Activated CD4-positive, alpha-beta memory T cell treated with anti-CD3 and anti-CD28 coated beads, Interleukin-2, amount 10 ng/mL, durations not matched to agents 7 days and 5 days (primary cell): ENCODE measurements at places on chromosomes 3 and 15.

DNA sequence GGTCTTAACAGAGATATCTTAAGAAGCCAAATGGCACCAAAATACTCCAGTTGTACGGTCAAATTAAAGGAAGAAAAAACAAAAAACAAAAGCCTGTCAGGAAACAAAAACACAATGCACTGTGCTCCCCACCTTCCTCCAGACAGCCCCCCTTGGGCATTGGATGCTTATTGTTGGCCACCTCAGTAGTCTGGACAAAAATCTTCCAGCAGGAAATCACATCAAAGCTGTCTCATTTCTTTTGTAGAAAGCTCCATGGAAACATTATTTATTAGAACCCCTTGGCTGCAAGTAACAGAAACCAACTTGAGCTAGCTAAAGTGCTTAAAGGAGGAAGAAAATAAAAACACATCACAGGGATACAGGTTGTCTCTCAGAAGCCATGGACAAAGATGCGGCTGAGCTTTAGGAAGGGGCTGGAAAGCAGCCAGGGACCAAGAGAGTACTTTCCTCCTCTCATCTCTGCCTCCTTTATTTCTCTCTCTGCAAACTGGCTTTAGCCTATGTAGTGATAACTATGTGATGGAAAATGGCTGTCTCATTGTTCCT is 651.5 kb upstream of the ADAMTS9 start:
- no peaks in the 10 kb centered on the region for H3K36me3 ChIP-seq
- H3K27ac ChIP-seq: no peak overlapping the region
- no peaks in the 10 kb centered on the region for H3K27me3 ChIP-seq

- H3K4me3 ChIP-seq: peak overlapping the region; percentile 84
- H3K27me3 ChIP-seq: no peaks in the 10 kb centered on the region
- peak overlapping the region; percentile 91 for H3K27ac ChIP-seq
- DNase-seq: no peak
Observed at GRCh38 chr3:112561484-112561733, 353 bp downstream of the ATG3 start.

DNA sequence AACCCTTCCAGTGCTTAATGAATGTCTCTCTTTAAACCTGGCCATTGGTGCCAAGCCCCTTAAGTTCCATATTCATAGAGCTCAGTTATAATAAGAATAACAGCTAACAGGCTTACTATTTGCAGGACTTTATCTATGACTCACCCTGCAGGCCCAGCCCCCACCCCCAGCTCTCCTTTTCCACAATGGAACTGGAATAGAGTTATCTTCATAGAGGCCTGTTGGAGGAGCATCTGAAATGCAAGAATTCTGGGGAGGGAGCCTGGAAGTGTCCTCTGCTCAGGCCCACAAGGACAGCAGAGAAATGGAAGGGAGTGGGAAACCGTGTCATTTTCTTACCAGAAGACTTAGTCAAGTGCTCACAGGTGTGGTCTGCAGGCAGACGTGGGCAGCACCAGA is 52.8 kb downstream of the SEMA5B start:
- peak overlapping the region; percentile 53 for H3K27ac ChIP-seq
- H3K4me1 ChIP-seq: peaks cover 41% of the 10 kb centered on the region
- H3K36me3 ChIP-seq: no peaks in the 10 kb centered on the region
- H3K4me3 ChIP-seq: peak overlapping the region; percentile 54

- peaks cover 64% of the 10 kb centered on the region for H3K4me1 ChIP-seq
- no peak overlapping the region for H3K27ac ChIP-seq
- DNase-seq: no peak
- no peaks in the 10 kb centered on the region for H3K27me3 ChIP-seq
- peaks cover 33% of the 10 kb centered on the region for H3K36me3 ChIP-seq
Observed at GRCh38 chr3:101781166-101781565, 2.2 kb downstream of the NXPE3 start.

- DNase-seq: no peak
- H3K4me1 ChIP-seq: no peaks in the 10 kb centered on the region
- H3K36me3 ChIP-seq: no peaks in the 10 kb centered on the region
- H3K4me3 ChIP-seq: no peak overlapping the region
Observed at GRCh38 chr15:62618846-62619504, 423.6 kb upstream of the TPM1 start.

- no peak overlapping the region for H3K27ac ChIP-seq
- no peak for DNase-seq
- H3K4me1 ChIP-seq: peaks cover 4% of the 10 kb centered on the region
- H3K36me3 ChIP-seq: no peaks in the 10 kb centered on the region
Observed at GRCh38 chr3:12120374-12121140, 38.2 kb downstream of the TIMP4 start.

- no peak for DNase-seq
- H3K4me3 ChIP-seq: no peak overlapping the region
- no peak overlapping the region for H3K27ac ChIP-seq
- H3K27me3 ChIP-seq: no peaks in the 10 kb centered on the region
- H3K36me3 ChIP-seq: no peaks in the 10 kb centered on the region
Observed at GRCh38 chr3:7709376-7710082, 792.1 kb upstream of the LMCD1 start.

DNA sequence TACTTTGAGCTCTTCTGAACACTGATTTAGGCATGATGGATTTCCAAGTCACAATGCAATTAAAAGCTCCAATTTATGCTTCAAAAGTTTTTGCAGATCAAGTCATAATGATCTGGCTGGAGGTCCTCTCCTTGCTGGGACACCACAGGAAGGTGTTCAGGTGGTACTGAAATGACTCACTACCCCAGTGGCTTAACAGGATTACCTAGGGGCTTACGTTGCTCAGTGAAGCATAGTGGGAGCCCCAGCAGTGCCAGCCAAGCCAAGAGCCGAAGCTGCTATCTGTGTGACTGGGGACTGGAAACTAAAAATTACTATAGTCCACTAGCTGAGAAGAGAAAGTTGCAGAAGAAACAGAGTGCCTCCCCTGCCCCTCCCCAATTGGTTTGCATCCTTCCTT is 110.1 kb upstream of the LPP start:
- peaks cover 5% of the 10 kb centered on the region for H3K27me3 ChIP-seq
- H3K36me3 ChIP-seq: no peaks in the 10 kb centered on the region
- H3K27ac ChIP-seq: no peak overlapping the region
- DNase-seq: peak; percentile 24
- no peak overlapping the region for H3K4me3 ChIP-seq
- peaks cover 30% of the 10 kb centered on the region for H3K4me1 ChIP-seq

DNA sequence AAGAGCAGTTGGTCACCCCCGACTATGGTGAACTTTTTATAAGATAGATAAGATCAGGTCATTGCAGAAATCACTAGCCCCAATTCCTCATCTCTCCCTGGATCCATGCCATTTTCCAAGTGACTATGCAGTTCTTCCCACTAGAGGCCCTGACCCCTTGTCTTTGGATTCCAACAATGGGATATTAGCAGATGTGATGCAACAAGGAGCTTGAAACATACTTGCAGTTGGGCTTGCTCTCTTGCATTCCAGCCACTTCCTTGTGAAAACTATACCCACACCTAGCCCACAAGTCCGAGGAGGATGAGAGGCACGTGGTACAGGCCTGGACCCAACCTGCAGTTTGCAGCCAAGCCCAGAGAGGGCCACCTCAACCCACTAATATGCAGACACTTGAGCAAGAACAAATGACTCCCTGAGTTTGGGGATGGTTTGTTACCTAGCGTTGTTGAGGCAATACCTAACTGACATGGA is 60.6 kb downstream of the SUCLG2 start:
- H3K4me1 ChIP-seq: peaks cover 10% of the 10 kb centered on the region
- no peaks in the 10 kb centered on the region for H3K27me3 ChIP-seq
- no peak overlapping the region for H3K4me3 ChIP-seq
- H3K36me3 ChIP-seq: peaks cover 41% of the 10 kb centered on the region
- no peak overlapping the region for H3K27ac ChIP-seq

- H3K4me3 ChIP-seq: no peak overlapping the region
- DNase-seq: no peak
- no peak overlapping the region for H3K27ac ChIP-seq
- peaks cover 54% of the 10 kb centered on the region for H3K36me3 ChIP-seq
- H3K27me3 ChIP-seq: no peaks in the 10 kb centered on the region
- H3K4me1 ChIP-seq: peaks cover 13% of the 10 kb centered on the region
Observed at GRCh38 chr3:47010111-47010712, 30.7 kb downstream of the NBEAL2 start.

- peak overlapping the region; percentile 0 for H3K4me3 ChIP-seq
- peaks cover 29% of the 10 kb centered on the region for H3K36me3 ChIP-seq
- DNase-seq: no peak
- H3K4me1 ChIP-seq: peaks cover 23% of the 10 kb centered on the region
- no peaks in the 10 kb centered on the region for H3K27me3 ChIP-seq
Observed at GRCh38 chr3:112364291-112364690, 31.3 kb downstream of the CD200 start.

- H3K27ac ChIP-seq: no peak overlapping the region
- H3K36me3 ChIP-seq: peaks cover 4% of the 10 kb centered on the region
Observed at GRCh38 chr3:38154033-38154494, 11.3 kb upstream of the OXSR1 start.

GRCh38 chr3:195117978-195118581 is 152.9 kb downstream of the XXYLT1 start:
- no peaks in the 10 kb centered on the region for H3K4me1 ChIP-seq
- H3K4me3 ChIP-seq: no peak overlapping the region
- H3K36me3 ChIP-seq: no peaks in the 10 kb centered on the region
- no peaks in the 10 kb centered on the region for H3K27me3 ChIP-seq
- H3K27ac ChIP-seq: no peak overlapping the region
- no peak for DNase-seq

DNA sequence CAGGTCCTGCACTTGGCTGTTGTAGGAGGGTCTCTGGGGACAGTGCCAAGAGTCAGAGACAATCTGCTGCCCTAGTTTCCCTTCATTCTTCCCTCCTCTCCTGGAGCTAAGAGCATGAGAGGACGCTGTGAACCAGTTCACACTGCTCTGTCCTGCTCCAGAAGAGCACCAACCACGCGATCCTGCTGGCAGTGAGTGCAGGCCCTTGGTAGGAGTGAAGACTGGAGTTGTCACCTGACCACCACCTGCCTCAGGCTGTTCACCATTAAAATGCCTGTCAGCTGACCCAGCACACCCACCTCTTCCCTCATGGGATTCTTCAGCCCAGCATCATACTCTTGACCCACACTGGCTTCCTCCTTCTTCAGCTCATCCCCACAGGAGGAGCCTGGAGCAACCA is 2.9 kb downstream of the TM6SF1 start:
- H3K36me3 ChIP-seq: peaks cover 52% of the 10 kb centered on the region
- H3K4me1 ChIP-seq: peaks cover 33% of the 10 kb centered on the region
- no peak for DNase-seq
- H3K27ac ChIP-seq: no peak overlapping the region

DNA sequence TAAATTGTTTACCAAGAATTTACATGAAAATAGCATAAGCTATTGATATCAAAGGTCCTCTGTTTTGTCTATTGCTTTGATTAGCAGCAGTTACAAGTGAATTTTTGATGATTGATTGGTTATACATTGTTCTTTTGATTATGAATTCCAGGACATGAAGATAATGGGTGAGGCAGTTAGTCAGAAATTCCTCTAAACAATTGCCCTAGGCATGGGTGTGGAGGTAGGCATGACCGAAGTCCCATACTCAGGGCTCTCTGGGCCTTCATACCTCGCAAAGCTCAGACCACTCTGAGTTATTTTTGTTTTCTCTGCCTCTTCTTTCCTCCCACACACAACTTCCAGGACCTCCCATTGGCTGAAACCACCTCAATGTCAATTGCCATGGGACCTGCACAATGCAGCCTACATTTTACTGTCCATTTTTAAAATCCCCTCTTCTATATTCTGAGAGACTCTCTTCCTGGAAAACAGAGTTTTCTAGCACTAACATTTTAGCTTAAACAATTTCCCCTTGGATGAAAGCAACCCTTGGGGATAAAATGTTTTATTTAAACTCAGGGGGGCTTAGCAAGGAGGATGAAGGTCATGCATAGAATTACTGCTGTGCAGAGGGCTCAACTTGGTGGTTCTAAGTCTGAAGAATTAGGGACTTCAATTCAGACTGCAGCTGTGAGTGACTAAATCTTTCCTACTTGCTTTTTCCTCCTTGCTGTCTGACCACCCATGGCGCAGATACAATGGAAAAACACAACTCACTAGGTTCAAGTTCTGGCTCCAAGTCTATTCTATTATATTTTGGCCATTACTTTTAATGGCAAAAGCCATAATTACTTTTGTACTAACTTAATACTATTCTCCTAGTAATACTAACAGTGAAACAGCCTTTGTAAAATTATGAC is 594.8 kb downstream of the NTRK3 start:
- H3K4me1 ChIP-seq: no peaks in the 10 kb centered on the region
- H3K36me3 ChIP-seq: no peaks in the 10 kb centered on the region
- no peaks in the 10 kb centered on the region for H3K27me3 ChIP-seq

DNA sequence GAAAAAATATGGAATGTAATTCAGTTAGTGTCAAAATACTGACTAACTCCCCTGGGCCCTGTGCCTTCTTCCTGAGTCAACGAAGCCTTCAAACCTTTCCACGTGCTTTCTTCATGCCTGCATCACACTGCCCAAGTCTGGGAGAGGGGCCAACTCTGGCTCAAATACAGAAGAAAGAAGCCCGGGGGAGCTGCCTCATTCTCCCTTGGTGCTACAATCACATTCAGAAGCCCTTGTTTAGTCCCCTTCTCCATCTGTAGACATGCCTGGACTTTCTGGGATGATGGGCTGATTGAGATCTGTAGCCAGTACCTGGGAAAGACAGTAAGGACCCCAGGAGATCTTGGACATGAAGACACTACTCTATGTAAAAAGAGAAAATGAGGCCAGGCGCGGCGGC is 77.8 kb upstream of the GSK3B start:
- no peaks in the 10 kb centered on the region for H3K36me3 ChIP-seq
- no peak overlapping the region for H3K4me3 ChIP-seq
- H3K27ac ChIP-seq: no peak overlapping the region
- no peaks in the 10 kb centered on the region for H3K4me1 ChIP-seq
- H3K27me3 ChIP-seq: no peaks in the 10 kb centered on the region
